ENCODE measurements at places on chromosomes 16 and 17. TPM values are rescaled to one million over a fixed set of nuclear protein-coding genes. Genes with fewer than 3 reads are reported as not detected.

Gene PSMC5
- polyA plus RNA-seq: 183 TPM

DNA sequence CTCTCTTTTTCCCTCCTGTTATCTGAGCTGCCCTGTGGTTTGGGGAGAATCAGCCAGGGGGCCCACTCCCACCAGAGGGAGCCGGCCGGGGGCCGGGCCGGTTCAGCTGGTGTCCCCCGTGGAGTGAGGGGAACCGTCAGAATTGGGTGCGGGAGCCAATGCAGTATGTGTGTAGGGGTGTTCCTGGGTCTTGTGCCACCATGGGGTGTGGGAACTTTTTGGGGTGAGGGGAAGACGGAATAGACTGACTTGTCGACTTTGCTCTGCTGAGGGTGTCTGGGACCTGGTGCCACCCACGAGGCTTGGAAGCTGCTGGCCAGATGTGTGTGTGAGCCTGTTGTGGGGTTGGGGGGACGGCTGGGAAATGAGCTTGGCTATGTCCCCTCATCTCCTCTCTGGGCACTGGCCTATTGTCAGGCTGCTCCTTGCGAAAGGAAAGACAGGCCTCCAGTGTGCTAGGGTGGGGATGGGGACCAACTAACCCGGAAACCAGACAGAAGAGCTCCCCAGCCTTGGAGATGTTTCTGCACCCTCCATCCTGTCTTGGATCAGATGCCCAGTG lies 9.9 kb downstream of the RARA start:
- no peak for DNase-seq

GRCh38 chr17:13759518-13760335 lies 158.0 kb upstream of the HS3ST3A1 start:
- DNase-seq: no peak

- no peak for DNase-seq
These were observed 83.1 kb upstream of the DNAH9 start for GRCh38 chr17:11514981-11515680.

Gene CD68
- polyA plus RNA-seq: 73.7 TPM

DNA sequence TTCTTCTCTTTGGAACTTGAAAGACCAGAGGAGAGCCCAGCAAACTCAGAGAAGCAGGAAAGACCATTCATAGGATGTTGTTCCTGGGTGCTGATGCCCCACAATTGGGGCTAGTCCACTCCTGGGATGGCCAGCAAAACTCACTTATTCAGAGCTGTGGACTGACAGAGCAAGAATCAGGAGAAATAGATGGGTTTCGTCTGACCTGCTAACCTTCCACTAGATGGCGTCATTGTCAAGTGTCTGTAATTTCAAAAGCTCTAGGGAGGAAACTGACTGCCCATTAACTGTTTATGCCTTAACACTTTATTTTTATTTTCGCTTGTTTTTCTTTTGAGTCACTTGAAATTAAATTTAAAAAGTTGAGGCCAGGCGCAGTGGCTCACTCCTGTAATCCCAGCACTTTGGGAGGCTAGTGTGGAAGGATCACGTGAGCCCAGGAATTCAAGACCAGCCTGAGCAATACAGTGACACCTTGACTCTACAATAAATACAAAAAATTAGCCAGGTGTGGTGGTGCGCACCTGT lies 28.7 kb upstream of the MILR1 start:
- peak; percentile 58 for DNase-seq

Gene GDPD1
- 1.2 TPM for polyA plus RNA-seq

DNA sequence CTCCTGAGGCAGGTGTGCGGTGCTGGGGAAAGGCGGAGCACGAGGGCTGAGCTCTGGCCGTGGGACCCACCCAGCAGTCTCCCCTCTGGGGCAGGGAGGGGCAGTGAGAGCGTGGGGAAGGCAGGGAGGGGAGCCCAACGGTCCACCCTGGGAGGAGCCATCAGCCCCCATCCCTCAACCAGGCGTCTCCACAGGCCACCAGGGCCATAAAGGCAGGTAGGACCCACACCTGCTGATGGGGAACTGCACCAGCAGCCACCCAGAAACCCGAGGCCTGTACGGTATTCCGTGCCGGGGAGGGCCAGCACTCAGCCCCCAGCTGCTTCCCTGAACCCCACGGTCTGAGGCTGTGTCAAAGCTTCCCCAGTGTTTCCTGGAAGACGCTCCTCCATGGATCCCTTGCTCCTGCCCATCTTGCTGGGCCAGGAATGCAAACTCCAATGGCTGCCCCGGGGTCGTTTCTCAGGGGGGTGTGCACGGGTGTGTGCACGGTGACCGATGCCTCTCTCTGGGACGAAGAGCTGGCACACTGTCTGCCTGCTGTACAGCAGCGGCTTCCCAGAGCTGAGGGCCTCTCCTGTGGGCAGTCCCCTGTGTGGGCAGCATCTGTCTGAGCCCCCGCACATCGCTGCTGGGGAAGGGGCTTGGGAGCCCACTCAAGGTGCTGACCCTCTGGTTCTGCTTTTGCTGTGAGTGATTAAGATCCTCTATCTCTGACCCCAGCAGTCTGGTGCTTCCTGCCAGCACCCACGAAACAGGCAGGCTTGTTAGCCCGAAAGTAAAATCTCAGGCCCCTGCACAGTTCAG lies 17.2 kb upstream of the METRNL start:
- no peak for DNase-seq

Gene ZSCAN10
- polyA plus RNA-seq: not detected

Gene CCL18
- polyA plus RNA-seq: 1.5 TPM

Gene TBC1D3I
- not detected for polyA plus RNA-seq

Gene CHST5
- polyA plus RNA-seq: 0.09 TPM

Gene HIC1
- polyA plus RNA-seq: 19.2 TPM

GRCh38 chr17:34797720-34798119 lies 163.5 kb downstream of the CCT6B start:
- DNase-seq: no peak

GRCh38 chr17:18314059-18314730 lies 599 bp downstream of the TOP3A start:
- DNase-seq: no peak

DNA sequence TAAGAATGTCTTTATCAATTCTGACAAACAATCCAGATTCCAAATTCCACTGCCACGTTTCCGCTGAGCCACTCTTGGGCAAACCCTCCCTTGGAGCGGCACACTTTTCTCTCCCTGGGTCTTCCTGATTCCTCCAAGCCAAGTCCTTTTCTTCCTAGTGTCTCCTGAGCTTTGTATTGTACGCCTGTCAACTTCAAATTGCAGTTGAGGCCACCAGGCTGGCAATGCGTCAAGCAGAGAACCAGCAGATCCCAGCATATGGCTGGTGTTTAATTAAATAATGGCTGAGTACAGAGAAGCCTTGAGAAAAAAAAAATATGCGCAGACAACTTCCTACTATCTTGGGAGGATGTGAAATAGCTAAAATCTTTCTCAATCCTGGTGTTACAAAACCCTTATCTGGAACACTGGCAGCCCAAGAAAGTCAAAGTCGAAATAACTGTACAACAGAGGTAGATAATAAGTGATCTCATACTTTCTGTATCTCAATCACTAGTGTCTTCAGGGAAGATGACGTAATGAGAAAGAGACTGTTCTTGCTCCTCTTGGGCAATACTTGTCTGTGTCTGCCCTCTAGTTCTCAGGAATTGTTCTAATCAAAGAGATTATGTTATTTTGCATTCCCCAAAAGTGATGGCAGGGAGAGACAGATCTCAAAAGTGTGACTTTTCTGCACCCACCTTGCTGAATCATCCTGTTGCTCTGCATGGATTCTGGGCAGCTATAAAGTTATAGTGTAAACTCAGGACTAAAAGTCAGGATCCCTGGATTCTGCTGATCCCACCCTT lies 15.0 kb downstream of the SMIM36 start:
- DNase-seq: no peak
